ENCODE measurements at places on chromosomes 5 and 9.

- DNase-seq, result no peak
These were observed 10.0 kb downstream of the TCF7 start for GRCh38 chr5:134124289-134125038.

GRCh38 chr5:159547466-159548195, 217.3 kb upstream of the IL12B start:
- DNase-seq, result no peak

- no peak for DNase-seq
These were observed 518.3 kb upstream of the ITGA1 start for GRCh38 chr5:52269401-52269800.

DNA sequence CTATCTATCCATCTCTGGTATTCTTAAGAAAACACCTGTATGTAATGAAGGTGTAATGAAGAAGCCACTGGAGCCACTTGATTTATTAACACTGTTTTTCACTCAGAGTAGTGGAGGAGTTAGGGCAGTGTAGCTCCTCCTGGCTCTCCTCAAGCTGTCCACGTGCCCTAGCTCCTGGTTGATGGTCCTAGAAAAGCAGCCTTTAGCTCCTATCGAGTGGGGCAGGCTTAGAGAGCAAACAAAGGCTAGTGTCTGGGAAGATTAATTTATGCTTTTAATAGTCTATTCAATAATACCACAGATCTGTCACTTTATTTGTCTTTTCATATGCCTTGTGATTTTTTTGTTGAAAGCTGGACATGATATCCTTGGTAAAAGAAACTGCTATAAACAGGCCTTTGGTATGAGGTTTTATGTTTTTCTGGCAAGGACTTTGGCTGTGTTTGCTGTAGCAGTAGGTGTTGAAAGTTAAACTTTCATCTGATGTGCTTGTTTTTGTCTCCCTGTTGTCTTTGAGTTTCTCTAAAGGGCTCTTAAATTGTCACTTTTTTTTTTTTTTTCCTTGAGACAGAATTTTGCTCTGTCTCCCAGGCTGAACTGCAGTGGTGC, 141.1 kb downstream of the GCNT1 start:
- no peak for DNase-seq

- DNase-seq, result no peak
These were observed 27.9 kb upstream of the BASP1 start for GRCh38 chr5:17189381-17190036.

GRCh38 chr9:30800421-30800820, 1584.0 kb upstream of the ACO1 start:
- no peak for DNase-seq

All from AG08396 (cell line).